ENCODE measurements at places on chromosomes 3 and 15.

GRCh38 chr15:48674876-48675275 is 29.4 kb upstream of the FBN1 start:
- no peak for DNase-seq

DNA sequence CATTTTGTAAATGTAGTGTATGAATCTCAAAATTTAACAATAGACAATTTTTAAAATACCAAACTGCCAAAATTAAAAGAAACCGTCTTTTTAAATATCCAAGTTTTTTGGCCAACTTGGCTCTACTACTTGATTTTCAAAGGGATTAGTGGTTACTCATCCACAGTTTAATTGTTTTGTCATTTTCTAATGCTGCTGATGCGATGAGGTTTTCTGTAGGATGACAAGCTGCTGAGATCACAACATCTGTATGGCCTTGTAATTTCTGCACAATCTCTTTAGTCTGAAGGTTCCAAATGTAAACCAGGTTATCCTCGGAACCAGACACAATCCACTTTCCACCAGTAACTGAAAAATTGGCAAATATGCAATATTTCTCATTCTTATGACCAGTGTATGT is 1.5 kb downstream of the WDR5B start:
- no peak for DNase-seq

GRCh38 chr15:22892333-22892732 is 53.9 kb downstream of the NIPA2 start:
- no peak for DNase-seq

GRCh38 chr3:83902787-83903533 is 1055.8 kb upstream of the CADM2 start:
- no peak for DNase-seq

GRCh38 chr3:128482666-128483656 is 10.0 kb downstream of the GATA2 start:
- no peak for DNase-seq

GRCh38 chr15:33730815-33731214 is 237.5 kb upstream of the CHRM5 start:
- DNase-seq = no peak

DNA sequence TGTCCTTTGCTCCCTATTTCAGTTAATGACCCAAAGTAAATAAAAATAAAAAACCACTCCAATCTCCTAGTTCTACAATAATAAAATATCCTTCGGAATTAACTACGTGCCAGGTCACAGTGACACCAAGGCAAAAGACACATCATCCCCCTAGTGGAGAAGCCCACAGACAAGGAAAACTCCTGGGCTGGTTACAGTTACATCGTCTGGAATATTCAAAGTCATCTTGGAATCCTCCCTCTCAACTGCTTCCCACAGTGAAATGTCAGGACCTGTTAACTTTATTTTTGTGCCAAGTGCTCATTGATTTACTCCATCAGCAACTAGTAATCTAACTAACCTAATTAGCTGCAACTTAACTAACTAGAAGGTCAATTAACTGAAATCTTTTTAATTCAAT is 349.3 kb downstream of the MAGI1 start:
- DNase-seq = no peak

DNA sequence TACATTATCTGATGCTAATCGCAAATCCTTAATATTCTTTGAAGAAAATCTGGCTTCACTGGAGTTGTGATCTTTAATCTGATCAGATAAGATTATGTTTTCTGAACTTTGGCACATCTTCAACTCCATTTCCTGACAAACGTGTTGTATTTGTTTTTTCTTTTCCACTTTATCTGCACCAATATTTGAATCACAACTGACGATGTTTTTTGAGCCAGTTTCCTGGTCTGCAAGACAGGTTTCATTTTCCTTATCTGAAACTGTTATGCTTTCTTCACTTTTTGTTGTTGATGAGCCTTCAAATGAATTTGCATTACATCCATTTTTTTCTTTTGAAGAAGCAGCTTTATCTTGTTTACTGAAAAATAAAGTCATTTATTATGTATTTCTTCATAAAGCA is 101.5 kb downstream of the ZNF280D start:
- DNase-seq = no peak

GRCh38 chr3:142568393-142569017 is 10.0 kb downstream of the ATR start:
- DNase-seq = no peak

DNA sequence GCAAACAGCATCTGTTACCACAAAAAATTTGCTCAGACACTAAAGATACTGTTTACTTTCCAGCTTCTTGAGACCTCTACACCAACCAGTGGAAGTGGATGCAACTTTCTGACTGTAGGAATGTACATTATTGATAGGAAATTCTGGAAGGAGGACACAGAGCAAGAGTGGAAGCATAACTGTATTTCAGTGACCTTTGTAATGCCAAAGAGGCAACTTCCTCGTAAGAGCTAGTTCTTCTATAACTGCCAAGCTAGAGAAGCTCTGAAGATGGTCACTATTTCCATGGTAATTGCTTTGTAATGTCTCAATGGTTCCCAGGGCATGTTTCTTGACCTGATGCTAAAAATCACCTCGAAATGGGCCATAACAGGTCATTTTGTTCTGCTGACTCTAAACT is 96.3 kb upstream of the SLC2A2 start:
- DNase-seq = no peak

DNA sequence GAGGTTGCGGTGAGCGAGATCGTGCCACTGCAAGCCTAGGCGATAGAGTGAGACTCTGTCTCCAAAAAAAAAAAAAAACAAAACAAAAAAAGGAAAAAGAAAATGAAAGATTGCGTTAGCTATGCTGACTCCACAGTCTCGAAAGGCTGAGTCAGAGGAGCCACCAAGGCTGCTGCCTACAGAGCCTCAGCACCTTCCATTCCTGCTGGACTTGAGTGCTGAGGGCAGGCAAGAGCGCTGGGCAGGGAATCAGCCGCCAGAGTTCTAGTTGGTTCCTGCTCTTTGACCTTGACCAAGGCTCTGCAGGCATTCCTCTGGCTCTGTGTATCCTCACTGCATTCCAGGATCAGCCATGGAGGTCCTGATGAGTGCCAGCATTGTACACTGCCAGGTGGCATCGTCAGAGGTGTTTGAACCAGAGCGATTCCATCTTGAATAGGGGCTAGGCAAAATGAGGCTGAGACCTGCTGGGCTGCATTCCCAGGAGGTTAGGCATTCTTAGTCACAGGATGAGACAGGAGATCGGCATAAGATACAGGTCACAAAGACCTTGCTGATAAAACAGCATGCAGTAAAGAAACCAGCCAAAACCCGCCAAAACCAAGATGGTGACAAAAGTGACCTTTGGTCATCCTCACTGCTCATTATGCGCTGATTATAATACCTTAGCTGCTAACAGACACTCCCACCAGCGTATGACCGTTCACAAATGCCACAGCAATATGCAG is 5.9 kb downstream of the MESP2 start:
- DNase-seq = no peak

DNA sequence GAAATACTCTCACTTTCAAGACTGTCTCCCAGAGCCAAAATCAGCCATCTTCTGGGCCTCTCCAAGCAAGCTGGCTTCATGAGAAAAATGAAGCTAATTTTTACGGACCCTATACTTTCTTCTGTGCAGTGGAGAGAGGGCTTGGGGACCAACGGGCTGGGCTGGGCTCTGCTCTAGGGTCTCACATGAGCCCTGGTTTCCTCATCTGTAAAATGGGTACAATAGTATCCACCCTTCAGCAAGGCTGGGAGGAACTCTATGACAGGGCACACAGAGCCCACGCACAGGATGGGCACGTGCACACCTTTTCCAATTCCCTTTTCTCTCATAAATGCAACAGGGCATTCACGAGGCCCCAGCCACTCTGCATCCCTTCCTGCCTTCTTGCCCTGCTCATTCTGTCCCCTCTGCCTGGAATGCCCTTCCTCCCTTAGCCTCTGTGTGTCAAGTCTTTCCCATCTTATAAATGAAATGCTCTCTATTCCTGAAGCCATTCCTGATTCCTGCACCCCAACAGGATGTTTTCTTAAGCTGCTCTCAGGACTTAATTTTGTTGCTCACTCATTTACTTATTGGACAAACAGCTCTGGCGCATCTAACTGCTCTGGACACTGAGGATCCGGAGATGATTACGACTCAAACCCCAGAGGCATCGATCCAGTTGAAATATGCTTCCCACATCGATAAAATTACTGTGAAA is 32.9 kb upstream of the SEC13 start:
- no peak for DNase-seq

- DNase-seq = no peak
These were observed 300.5 kb downstream of the ADAMTS17 start for GRCh38 chr15:100041127-100041828.

DNA sequence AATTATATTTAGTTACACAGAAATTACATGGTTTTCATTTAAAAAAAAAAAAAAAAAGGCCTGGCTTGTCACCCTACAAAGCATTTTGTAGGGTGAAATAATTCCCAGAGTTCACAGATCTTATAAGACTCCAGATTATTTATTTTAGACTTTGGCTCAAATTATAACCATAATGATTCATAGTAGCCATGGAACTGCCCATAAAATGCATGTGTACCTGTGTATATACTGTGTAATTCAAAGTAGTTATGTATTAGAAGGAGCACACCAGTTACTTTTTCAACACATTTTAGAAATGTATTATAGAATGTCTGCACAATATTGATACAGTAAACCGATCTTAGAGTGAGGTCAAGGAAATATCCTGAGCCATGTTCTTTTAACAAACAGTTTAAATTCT is 975.6 kb downstream of the GBE1 start:
- no peak for DNase-seq

GRCh38 chr15:39598958-39599845 is 18.3 kb downstream of the THBS1 start:
- no peak for DNase-seq
